ENCODE measurements at places on chromosomes 6 and 20. TPM values are rescaled to one million over a fixed set of nuclear protein-coding genes. Genes with fewer than 3 reads are reported as not detected.

DNA sequence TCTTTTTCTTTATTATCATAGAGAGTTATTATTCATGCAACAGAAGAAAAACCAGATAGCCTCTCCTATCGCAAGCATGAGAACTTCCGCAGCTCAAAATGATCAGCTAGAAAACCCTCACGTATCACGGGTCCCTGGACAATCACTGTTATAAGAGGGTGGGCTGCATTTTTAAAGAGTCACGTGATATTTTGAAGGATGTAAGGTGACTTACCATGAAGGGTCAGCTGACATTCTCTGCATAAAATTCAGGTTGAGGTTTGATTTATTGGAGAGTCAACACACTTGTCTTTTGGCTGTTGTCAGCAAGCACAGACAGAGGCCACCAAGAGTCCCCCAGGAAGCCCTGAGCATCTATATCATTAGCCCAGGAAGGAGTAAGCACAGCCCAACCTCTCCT lies 39.5 kb downstream of the ID4 start:
- no peak for DNase-seq

DNA sequence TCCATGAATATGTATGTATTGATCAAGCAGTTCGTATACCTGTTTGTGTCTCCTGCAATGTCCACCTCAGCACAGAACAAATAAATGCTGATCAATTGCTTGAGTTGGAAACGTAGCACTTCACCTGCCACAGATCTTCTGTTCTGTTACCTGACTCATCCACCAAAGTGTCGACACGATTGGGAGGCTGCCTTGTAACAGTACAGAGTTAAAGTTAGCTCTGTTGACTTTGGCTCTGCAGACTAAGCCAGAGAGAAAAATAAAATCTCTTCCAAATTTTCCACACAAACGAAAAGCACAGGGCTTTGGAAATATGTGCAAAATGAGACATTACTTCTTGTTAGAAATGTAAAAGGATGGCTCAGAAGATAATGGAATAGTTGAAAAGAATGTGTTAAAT lies 245.4 kb downstream of the NRN1 start:
- no peak for DNase-seq

The TPD52L1 gene
- polyA plus RNA-seq, result 63.5 TPM

The SIRPB1 gene
- polyA plus RNA-seq, result 0.47 TPM

DNA sequence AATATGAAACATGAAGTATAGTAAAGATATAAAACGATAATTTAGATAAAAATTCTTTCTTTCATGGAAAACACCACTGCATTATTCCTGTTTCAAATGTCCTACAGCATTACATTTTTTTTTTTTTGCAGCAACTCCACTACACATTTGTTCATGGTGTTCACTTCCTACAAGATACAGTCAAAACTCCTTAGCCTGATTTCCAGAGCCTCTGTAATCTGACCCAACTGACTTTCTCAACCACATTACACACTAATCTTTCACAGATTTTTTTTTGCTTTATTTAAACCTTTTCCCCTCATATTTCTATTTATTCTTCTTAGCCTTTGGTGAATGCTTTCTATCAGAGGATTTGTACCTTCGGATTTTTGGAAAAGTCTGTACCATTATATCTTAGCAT lies 176.5 kb upstream of the PDE7B start:
- DNase-seq, result no peak

DNA sequence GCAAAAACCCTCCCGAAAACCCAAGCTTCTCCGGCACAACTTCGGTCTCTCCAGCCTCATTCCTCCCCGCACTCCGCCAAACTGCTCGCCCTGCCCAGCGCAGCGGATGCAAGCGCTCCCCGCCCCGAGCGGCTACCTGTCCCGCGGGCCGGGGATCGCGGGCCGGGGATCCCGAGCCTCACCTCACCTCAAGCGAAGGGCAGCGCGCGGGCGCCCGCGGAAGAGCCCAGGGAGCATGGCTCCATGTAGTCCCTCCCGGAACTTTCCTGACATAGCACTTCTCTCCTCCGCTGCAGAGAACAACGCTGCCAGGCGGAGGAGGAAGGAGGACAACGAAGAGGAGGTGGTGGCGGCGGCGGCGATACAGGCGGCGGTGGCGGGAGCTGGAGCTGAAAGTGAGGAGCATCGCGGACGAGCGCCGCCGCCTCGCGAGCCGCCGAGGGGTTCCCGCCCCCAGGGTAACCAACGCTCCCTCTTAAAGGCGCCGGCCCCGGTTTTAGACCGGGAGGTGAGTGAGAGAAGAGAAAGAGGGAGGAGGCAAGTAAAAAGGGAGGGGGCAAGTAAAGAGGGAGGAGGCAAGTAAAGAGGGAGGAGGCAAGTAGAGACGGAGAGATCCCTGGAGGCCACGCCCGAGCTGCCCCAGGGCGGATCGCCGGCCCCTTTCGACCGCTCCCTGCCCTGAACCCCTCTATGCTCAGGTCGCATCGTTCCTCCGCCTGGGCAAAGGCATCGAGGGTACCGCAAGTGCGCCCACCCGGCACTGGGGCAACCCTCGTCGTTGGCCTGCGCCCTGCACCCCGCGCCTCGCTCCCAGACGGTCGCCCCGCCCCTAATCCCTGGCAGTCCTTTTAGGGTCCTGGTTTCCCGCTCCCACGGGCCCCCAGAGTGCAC lies at the start of gene GPR63:
TSS of gene GPR63 (minus strand) at position 397 of the 891 bp plus-strand sequence. CDS start 37,746 bp downstream, outside the sequence.
- DNase-seq, result peak; percentile 42

The LY86 gene
- 5.0 TPM for polyA plus RNA-seq

GRCh38 chr6:71444222-71444621 lies 155.6 kb downstream of the OGFRL1 start:
- no peak for DNase-seq

The SCUBE3 gene
- polyA plus RNA-seq, result 0.06 TPM

- DNase-seq, result no peak
Measured at GRCh38 chr6:36886950-36887618, 1.3 kb downstream of the C6orf89 start.

The XKR7 gene
- not detected for polyA plus RNA-seq

The BACH2 gene
- 2.0 TPM for polyA plus RNA-seq

DNA sequence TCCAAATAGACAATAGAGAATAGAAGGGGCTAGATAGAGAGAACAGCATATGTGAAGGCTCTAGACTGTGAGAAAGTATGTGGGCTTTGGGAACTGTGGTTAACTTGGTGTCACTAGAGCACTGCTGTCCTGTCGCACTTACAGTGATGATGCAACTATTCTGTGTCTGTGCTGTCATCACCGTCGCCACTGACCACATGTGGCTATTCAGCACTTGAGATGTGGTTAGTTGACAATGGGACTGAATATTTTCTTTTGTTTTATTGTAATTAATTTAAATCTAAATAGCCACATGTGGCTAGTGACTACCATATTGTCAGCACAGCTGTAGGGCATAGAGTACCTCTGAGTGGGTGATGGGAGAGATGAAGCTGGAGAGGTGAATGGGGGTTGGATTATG lies 39.0 kb upstream of the IFNGR1 start:
- no peak for DNase-seq

The LY6G6D gene
- polyA plus RNA-seq, result not detected

The SLC17A3 gene
- polyA plus RNA-seq, result 23.2 TPM

DNA sequence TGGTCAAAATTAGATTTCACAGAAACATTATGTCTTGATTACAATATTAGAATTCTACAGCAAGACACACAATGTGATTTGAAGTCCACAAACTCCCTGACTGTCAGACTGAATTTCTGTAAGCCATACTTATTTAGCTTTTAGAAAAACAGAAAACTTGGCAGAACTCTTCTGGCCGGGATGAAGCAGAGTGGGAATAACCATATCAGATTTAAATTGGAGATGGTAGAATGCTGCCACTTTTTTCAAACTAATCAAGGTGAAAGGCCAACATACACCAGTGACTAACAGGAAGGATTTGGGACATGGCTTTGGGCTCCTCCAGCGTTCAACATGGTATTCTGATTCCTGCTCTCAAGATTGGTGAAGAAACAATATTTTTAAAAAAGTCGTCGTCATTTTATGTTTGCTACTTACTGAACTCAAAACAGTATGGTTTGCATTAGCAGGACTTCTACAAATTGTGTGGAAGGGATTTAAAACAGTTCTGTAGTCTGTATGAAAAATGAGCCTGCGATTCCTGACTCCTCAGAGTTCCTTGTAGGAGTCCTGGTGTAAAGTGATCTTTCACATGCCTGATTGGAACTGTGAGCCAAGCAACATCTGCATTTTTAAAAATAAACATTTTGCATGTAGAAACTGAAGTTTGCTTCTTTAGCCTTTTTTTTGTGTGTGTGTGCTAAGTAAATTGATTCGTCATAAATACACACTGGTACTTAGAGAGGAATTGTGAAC lies 297.9 kb upstream of the SOX4 start:
- no peak for DNase-seq

GRCh38 chr20:44656448-44656847 lies 4.9 kb upstream of the ADA start:
- no peak for DNase-seq

DNA sequence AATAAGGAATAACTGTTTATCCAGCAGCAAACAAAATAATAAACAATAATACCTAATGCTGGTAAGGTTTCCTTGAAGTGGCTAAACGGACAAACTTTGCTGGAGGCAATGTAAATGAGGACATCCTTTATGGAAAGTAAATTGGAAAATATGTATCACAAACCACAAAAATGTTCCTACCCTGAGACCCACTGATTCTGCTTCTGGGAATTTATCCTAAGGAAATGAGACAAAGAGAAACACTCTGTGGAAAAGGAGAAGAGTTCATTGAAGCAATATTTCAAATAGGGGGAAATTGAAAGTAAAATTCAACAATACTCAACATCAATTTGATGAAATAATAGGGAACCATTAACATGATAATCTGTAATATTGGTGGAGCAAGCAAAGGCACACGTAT lies 37.9 kb downstream of the MAFB start:
- DNase-seq, result no peak

DNA sequence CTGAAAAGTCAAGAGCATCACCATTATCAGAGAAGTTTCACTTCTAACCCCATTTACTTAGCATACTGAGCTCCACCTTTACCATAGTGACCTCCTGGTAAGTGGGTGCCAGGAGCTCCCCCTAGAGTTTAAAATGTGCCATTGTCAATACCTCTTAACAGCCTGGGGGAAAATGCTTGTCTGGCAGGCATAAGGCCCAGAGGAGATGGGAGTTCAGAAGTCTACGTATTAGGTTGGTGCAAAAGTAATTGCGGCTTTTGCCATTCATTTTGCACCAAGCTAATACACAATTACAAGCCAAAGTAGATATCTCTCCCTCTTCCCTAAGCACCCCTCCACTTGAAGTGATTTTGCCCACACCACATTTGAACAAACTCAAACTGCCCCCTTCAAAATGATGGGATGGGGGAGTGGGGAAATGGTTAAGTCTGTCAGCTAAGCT lies 919.0 kb downstream of the KIF16B start:
- DNase-seq, result no peak

DNA sequence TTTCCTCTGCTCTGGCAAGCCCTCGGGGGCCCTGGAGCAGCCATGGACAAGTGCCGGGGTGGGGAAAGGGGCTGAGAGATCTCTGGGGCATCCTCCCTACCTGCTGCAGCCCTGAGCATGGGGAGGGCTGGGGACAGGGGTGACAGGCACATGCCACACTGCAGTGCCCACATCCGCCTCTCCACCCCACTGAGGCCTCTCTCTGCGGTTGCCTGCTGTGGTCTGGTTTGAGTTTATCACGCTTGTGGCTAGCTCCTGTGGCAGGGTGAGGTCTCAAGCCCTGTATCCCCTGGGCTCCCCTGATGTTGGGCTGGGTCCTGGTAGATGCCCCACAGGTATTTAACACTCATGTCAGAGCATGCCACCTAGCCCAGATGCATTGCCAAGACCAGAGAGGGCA lies 52.9 kb upstream of the MLN start:
- no peak for DNase-seq

The PNRC1 gene
- polyA plus RNA-seq, result 27.4 TPM

The PEDS1 gene
- 10.7 TPM for polyA plus RNA-seq

DNA sequence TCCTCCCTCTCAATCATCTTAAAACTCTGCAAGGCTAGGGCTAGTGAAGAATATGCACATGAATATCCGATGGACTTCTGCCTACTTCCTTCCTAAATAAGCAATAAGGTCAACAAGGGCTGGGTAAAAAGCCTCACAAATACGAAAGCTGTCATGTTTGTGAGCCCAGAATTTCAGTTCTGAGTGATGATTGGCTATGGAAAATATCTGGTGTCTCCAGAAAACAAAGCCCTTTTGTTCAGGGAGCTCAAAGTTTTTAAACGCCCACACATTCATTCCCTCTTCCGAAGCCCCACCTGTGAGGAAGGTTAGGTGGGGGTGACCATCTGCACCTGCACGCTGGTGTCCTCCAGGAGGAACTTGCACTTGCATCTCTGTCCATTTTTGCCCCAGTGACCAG lies 126.9 kb upstream of the ARMC2 start:
- no peak for DNase-seq

The PRL gene
- polyA plus RNA-seq, result not detected

DNA sequence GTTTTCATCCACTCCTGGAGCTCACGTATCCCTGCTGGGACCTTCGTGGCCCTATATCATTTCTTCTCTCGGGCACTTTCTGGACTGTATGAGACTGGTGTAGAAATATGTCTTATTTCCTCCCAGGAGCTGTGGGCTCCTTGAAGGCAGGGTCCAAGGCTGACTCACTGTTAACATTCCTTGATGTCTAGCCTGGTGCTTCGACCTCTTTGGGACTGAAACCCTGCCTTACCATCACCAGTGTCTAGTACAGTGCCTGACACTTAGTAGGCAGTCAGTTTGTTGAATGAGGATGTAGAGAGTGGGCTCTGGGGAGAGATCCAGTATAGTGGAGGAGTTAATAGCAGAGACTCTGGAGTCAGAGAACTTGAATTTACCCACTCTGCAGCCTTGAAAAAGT lies 23.6 kb downstream of the POFUT1 start:
- DNase-seq, result no peak

Data from liver (tissue), 10 donors.